ENCODE measurements at places on chromosomes 3 and 15.

DNA sequence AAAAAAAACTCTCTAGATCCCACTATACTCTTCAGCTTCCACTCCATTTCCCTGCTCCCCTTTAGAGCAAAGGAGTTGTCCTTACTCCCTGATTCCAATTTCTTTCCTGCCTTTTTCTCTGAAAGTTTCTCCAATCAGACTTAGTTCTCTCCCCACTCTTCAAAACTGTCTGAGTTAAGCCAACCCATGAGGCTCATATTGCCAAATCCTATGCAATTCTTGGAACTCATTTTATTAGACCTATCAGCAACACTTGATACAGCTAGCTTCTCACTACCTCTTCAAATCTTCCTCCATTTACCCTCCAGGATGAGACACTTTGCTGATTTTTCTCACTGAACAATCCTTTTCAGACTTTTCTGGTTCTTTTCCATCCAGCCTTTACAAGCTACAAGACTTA lies 233.1 kb downstream of the THRB start:
- peak; percentile 11 for DNase-seq

- DNase-seq = no peak
These were observed 378.2 kb upstream of the AZI2 start for GRCh38 chr3:28726840-28727239.

GRCh38 chr15:35071106-35071505 lies 14.0 kb downstream of the NANOGP8 start:
- DNase-seq = no peak

- no peak for DNase-seq
These were observed 1445.7 kb upstream of the CADM2 start for GRCh38 chr3:83513051-83513450.

GRCh38 chr15:44435893-44436667 lies 8.7 kb downstream of the CTDSPL2 start:
- DNase-seq = no peak
